CMK (cell line): ENCODE measurements at places on chromosomes 3 and 15.

- peak; percentile 70 for DNase-seq
Measured at GRCh38 chr3:179074656-179075055, 3.0 kb upstream of the ZMAT3 start.

GRCh38 chr3:2513986-2514385 is 415.3 kb downstream of the CNTN4 start:
- DNase-seq, result no peak

DNA sequence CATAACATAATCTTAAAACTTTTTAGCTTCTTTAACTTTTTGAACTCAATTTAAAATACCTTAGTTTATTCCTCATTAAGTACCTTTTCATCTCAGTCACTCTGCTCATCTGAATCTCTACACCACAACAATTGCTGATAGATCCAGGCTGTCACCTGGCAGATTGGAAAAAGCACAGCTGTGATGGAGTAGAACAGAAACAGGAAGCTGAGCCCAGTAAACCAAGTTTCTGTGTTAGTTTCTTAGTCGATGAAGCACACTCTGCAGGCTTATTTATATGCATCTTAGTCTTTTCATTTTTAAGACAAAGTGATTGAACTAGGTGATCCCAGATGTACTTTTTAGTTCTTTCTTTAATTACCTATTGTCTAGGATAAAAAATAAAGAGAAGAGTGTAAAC is 1398.0 kb upstream of the ALCAM start:
- no peak for DNase-seq

DNA sequence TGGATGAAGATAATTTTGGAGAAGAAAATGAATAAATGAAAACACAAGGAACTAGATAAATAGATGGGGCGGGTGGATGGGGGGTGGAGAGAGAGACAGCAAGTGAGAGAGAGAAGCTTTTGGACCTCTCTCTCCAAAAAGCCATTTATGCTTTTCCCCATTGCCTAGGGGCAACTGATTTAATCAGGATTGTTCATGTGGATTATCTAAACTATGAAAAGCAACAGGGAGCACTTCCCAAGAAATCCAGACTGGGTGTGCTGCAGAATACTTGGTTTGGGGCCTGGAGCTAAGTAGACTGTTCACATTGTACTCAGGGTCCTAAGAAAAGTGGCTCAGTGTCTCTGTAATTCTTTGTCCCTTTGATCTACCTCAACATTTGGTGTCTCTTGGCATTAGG is 367.0 kb downstream of the TIGIT start:
- no peak for DNase-seq

- no peak for DNase-seq
Measured at GRCh38 chr15:34841262-34841725, 45.9 kb upstream of the ACTC1 start.

DNA sequence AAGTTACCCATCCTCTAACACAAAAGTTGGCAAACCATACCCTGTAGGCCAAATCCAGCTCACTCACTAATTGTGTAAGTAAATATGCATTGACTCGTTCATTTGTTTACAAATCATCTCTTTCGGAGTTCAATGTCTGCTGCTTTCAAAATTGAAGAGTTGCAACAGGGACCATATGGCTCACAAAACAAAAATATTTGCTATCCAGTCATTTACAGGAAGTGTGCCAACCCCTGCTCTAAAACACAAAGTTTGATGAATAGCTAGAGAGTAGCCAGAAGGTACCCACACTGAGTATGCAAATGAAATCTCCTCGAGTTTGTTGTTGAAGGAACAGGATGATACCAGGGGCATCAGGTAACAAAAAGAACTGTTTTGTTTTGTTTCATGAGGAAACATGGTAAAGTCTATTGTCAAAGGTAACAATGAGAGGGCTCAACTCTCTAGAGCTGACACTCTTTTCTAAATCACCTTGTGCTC is 236.2 kb upstream of the THBS1 start:
- no peak for DNase-seq

DNA sequence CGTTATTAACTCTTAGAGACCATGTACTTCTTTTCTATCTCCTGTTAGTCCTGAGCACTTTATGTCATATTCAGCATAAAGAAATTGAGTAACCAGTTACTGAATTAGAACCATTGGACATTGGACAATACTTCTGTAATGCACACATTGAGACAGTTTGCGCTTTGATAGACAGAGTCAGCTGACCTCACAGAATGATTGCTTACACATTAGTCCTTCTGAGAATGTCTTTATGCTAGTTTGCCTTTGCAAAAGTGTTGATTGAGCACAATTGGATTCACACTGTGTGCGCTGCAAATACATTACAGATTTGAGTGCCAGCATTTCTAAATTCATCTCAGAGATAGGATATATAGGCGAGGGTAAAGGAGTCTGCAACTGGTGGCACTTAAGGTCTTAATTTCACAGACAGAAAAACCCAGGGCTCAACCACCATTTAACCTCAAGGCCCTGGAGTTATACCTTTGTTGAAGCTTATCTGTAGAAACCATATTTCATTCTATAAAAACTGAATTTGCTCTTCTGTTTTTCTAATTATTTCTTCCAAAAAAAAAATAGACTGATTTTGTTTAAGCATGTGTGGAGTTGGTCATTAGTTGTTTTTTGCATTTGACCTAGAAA is 3.8 kb downstream of the SERPINI1 start:
- no peak for DNase-seq

DNA sequence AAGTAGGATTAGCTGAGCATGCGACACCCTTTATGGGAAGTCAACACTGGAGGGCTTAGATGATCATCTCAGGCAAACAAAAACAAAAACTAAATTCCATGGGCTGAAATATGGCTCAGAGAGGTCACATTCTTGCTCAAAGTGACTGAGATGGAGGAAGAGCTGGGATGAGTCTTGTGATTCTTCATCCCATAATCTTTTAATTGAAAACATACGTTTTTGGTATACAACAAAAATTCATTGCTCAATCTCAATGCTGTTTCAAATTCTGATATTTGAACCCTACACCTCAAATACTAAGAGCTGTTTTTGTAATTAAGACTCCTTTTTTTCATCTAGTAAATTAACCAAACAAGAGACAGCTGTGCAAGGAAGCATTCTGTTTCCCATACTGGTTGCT is 257.0 kb downstream of the NR1D2 start:
- no peak for DNase-seq
